ENCODE measurements at places on chromosomes 7 and 10.

DNA sequence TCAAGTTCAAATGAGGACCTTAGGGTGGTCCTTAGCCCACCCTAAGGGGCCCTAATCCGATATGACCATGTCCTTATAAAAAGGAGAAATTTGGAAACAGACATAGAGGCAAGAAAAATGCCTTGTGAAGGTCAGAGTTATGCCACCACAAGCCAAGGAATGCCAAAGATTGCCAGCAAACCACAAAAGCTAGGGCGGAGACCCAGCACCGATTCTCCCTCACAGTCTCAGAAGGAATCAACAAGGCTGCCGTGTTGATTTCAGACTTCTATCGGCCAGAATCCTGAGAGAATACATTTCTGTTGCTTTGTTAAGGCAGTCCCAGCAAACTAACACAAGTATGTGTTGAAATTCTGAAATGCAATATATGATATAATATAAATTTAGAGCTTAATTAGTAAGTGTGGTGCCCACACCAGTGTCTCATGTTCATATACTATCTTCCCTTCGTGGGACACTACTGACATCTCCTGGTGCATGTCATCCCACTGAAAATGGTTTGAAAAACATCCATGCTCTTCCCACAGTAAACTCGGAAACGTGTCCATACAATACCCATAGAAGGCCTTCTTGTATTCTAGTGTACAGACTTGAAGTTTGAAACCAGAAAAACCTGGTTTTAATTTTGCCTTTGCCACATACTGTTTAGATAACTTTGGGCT lies 349.0 kb downstream of the TNS3 start:
- DNase-seq: no peak

- DNase-seq: no peak
Measured at GRCh38 chr7:14233076-14233867, 243.8 kb upstream of the ETV1 start.

GRCh38 chr7:157018997-157019608 lies 8.6 kb upstream of the MNX1 start:
- DNase-seq: no peak

- DNase-seq: no peak
Measured at GRCh38 chr7:26340476-26341018, 48.9 kb downstream of the SNX10 start.

- no peak for DNase-seq
Measured at GRCh38 chr7:83519240-83519639, 129.7 kb downstream of the SEMA3E start.

DNA sequence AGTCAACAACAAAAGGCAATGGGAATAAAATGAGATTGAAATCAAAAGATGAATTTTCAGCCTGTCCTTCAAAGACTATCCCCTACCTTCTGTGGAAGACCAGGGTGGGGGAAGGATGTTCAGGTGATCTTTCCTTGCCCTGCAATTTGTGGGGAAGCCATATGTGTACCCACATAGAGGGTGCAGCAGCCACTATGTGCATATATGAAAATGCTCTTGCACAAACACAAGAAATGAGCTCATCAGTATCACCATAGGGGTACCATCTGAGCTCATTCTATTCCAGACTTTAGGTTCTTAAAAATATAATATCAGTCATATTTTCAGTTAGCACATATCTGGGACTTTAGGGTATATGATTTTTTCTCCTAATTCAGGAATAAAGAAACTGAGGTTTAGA lies 17.7 kb downstream of the GIMAP5 start:
- no peak for DNase-seq

DNA sequence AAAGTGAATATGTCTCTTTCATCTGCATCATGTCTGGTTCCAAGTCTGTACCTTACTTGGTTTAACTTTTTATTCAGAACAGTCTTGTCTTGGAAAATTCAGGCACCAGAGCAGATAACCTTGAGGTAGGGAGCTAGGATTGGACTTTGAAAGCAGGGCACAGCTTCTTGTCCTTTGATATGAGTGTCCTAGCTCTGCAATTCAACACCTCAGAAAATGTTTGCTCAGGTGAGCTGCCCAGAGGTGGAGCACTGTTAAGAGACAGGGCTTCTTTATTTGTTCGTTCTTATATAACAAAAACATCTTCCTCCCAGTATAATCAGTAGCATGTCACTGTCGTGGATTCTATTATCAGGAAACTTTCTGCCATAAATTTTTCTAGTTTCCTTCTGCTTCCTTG lies 118.3 kb downstream of the LRRC4 start:
- no peak for DNase-seq

DNA sequence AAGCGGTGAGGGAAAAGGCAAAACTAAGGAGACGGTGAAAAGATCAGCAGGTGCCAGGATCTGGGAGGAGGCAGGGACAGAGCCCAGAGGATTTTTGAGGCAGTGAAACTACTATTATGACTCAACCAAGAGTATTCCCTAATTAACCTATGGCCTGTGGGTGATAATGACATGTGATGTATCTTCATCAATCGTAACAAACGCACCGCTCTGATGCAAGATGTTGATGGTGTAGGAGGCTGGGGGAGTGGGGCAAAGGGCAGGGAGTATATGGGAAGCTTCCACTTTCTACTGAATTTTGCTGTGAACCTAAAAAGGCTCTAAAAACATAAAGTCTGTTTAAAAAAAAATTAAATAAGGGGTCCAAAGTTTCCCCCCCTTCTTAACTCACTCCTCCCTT lies 25.5 kb upstream of the EZH2 start:
- peak; percentile 88 for DNase-seq

GRCh38 chr7:40310258-40310657 lies 175.5 kb downstream of the SUGCT start:
- DNase-seq: no peak

- DNase-seq: no peak
Measured at GRCh38 chr10:121043124-121043849, 192.1 kb downstream of the WDR11 start.

DNA sequence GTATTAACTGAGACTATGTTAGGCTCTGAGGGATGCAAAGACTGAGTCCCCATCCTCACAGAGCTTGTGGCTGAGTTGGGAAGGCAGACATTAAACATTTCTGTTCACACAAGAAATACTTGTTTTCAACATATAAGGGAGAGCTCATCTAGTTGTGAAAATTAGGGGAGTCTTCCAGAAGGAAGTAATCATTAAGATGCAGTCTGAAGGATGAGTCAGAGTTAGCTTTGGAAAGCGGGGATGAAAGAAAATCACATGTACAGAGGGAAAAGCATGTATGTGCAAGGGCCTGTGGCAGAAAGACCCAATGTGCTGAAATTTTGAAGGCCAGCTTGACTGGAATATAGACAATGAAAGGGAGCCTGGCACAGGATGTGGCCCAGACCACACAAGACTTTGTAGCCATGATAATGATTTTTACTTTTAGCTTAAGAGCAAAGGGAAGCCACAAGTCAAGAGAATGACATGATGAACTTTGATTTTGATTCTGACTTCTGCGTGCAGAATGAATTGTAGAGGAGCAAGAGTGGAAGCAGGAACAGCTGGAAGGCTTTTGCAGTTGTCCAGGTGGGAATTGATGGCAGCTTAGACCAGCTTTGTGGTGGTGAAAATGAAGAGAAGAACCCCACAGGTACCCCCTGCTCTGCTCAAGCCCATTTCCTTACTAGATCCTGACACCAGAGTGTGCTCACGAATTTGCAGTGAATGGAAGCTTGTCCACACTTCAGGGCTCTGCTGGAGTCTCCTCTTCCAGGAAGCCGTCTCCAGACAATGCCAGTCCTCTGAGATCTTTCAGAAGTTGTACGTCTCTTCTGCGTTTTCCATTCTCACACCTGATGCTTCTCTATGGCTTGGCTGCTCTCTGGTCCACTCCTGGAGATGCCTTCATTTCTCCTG lies 115.6 kb downstream of the ATXN7L1 start:
- no peak for DNase-seq

- no peak for DNase-seq
Measured at GRCh38 chr7:29494350-29494749, 69.3 kb upstream of the PRR15 start.

DNA sequence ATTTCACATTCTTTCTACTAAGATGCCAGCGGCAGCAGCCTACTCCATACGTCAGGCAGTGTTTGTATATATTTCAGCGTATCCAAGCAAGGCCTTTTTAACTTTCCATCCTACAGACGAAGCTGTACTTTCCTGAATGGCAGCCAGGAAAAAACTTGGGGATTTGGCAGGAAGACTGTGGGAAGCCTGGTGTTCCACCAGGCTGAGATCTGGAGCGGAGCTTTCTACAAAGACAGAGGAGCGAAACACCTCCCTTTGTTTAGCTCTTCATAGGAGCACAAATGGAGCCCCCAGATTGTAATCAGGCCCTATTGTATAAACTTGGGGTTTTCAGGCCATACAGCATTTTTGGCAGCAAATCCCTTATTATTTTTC lies 143.8 kb downstream of the TES start:
- DNase-seq: no peak

GRCh38 chr10:119222966-119223386 lies 15.6 kb downstream of the GRK5 start:
- no peak for DNase-seq

- DNase-seq: no peak
Measured at GRCh38 chr10:119208553-119208940, 1.2 kb downstream of the GRK5 start.

DNA sequence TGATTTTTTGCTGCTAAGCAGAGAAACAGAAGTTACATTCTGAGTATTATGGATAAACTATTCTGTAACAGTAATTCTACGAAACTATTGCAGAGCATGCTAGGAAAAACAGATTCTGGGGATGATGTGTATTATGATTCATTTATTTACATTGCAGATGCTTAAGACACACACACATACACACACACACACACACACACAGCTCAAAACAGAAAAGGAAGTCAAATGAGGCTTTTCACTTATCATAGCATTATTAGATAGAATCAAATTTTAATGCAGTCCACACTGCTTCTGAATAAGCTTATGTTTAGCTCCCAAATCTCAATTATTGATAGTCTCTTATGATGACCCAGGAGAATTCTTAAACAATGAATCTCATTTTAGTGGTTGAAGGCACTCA lies 307.2 kb downstream of the HGF start:
- no peak for DNase-seq

Measured in inflammatory macrophage (primary cell).